ENCODE measurements at places on chromosomes 11 and 22. TPM values are rescaled to one million over a fixed set of nuclear protein-coding genes. Genes with fewer than 3 reads are reported as not detected.

Gene H19
- 102 TPM for polyA plus RNA-seq

GRCh38 chr11:96272529-96273222 is 70.3 kb downstream of the MAML2 start:
- H3K4me3 ChIP-seq, result no peak overlapping the region
- peak overlapping the region; percentile 48 for H3K27ac ChIP-seq
- H3K27me3 ChIP-seq, result no peaks in the 10 kb centered on the region
- no peak for DNase-seq
- no peaks in the 10 kb centered on the region for H3K36me3 ChIP-seq
- H3K4me1 ChIP-seq, result no peaks in the 10 kb centered on the region

DNA sequence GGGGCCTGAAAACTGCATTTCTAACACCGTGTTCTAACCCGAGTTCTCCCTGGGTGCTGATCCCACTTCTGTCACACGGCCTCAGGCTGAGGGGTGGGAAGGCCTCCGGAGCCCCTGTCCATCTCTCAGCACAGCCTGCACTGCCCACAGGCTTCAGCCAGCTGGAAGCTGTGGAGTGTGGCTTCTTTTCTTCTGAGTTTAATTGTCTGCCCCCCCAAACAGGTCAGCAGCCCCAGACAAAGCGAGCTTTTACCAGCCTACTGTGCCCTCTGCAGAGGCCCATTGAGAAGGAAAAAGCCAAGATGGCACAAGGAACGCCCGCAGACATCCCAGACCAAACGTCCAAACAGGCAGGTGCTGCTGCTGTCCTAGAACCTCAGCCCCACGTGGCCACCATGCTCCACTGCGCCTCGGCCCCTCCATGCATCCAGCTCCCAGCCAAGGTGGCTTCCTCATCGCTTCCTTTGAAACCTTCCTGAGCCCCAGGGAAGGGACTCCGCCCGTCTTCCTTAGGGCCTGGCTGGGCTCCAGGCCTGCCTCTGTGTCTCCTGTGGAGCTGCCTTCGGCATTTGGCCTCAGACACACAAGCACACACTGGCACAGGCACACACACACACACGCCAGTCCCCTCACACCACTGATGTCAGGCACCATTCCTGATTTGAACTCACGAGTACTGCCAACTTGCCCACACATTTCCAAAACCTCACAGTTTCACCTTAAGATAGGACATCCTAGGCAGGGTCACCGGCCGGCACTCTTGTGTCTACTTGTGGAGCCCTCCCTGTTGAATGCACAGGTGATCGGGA is 1.7 kb downstream of the MOB2 start:
- no peak overlapping the region for H3K4me3 ChIP-seq
- peaks cover 7% of the 10 kb centered on the region for H3K4me1 ChIP-seq
- no peak for DNase-seq
- H3K27me3 ChIP-seq, result no peaks in the 10 kb centered on the region
- H3K27ac ChIP-seq, result no peak overlapping the region
- H3K36me3 ChIP-seq, result peaks cover 7% of the 10 kb centered on the region

- no peaks in the 10 kb centered on the region for H3K27me3 ChIP-seq
- no peak overlapping the region for H3K4me3 ChIP-seq
- no peak overlapping the region for H3K27ac ChIP-seq
- no peaks in the 10 kb centered on the region for H3K36me3 ChIP-seq
Observed at GRCh38 chr22:39818094-39818493, 75.5 kb downstream of the ENTHD1 start.

Gene TYMP
- polyA plus RNA-seq, result 156 TPM

Gene APOBEC3B
- 9.2 TPM for polyA plus RNA-seq

GRCh38 chr11:36362902-36363301 is 66.8 kb downstream of the PRR5L start:
- H3K27me3 ChIP-seq, result peaks cover 5% of the 10 kb centered on the region
- peaks cover 27% of the 10 kb centered on the region for H3K4me1 ChIP-seq
- no peak overlapping the region for H3K4me3 ChIP-seq
- no peaks in the 10 kb centered on the region for H3K36me3 ChIP-seq

GRCh38 chr22:41739576-41739975 is 40.3 kb downstream of the MEI1 start:
- H3K27ac ChIP-seq, result no peak overlapping the region
- H3K4me1 ChIP-seq, result no peaks in the 10 kb centered on the region
- no peak for DNase-seq
- no peaks in the 10 kb centered on the region for H3K27me3 ChIP-seq
- no peak overlapping the region for H3K4me3 ChIP-seq
- no peaks in the 10 kb centered on the region for H3K36me3 ChIP-seq

GRCh38 chr22:42114721-42115120 is 15.9 kb downstream of the CYP2D6 start:
- H3K27ac ChIP-seq, result no peak overlapping the region
- no peaks in the 10 kb centered on the region for H3K36me3 ChIP-seq

- no peak for DNase-seq
- no peaks in the 10 kb centered on the region for H3K36me3 ChIP-seq
- H3K27ac ChIP-seq, result no peak overlapping the region
- H3K4me1 ChIP-seq, result no peaks in the 10 kb centered on the region
Observed at GRCh38 chr11:116970485-116971292, 127.5 kb downstream of the SIK3 start.

Gene XPNPEP3
- 7.1 TPM for polyA plus RNA-seq

- no peaks in the 10 kb centered on the region for H3K27me3 ChIP-seq
- H3K36me3 ChIP-seq, result no peaks in the 10 kb centered on the region
- DNase-seq, result no peak
- H3K27ac ChIP-seq, result no peak overlapping the region
Observed at GRCh38 chr11:47997063-47998053, 17.0 kb downstream of the PTPRJ start.

Gene DGAT2
- polyA plus RNA-seq, result 5.3 TPM

Gene HTR3A
- polyA plus RNA-seq, result 2.6 TPM

- no peak overlapping the region for H3K4me3 ChIP-seq
- H3K27me3 ChIP-seq, result peaks cover 57% of the 10 kb centered on the region
- DNase-seq, result no peak
- H3K36me3 ChIP-seq, result no peaks in the 10 kb centered on the region
- H3K27ac ChIP-seq, result no peak overlapping the region
Observed at GRCh38 chr11:101127197-101127698, 2.4 kb downstream of the PGR start.

DNA sequence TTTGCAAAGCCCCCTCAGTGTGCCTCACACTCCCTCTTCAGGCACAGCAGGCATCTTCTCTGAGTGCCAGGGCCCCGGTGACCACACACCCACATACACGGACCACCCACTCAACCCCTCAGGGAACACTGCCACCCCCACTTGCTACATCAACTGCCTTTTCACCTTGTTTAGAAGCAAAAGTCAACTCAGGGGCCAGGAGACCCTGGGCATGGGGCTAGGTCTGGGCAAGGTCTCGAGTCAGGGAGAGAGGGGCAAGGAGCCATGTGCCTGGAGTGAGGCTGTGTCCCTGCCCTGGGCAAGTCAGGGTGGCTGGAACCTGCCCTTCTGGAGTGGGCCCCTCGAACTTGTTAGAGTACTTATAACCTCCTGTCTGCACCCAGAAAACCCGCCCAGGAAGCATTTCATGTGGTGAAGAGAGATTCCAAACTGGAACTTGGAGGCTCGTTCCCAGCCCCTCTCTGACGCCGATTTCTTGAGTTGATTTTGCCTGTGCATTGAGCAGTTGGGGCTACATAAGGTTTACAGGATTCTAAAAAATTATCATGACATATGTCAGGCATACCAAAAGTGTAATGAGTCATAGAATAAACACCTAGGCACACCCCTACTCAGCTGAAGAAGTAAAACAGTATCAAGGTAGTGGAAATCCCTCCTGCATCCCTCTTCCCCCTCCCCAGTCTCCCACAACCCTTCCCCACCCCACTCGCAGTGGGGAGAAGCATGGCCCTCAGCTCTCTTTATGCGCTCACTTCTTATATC is 74.3 kb downstream of the MYEOV start:
- no peaks in the 10 kb centered on the region for H3K27me3 ChIP-seq
- no peak overlapping the region for H3K27ac ChIP-seq
- H3K4me3 ChIP-seq, result no peak overlapping the region
- no peak for DNase-seq

- no peak overlapping the region for H3K4me3 ChIP-seq
- H3K27ac ChIP-seq, result no peak overlapping the region
- H3K36me3 ChIP-seq, result no peaks in the 10 kb centered on the region
- DNase-seq, result no peak
- no peaks in the 10 kb centered on the region for H3K27me3 ChIP-seq
Observed at GRCh38 chr11:104652996-104653395, 245.3 kb downstream of the CASP12 start.

- H3K4me3 ChIP-seq, result no peak overlapping the region
- no peaks in the 10 kb centered on the region for H3K27me3 ChIP-seq
- DNase-seq, result no peak
- no peaks in the 10 kb centered on the region for H3K4me1 ChIP-seq
Observed at GRCh38 chr22:44272401-44272771, 40.4 kb downstream of the SHISAL1 start.

Gene WBP2NL
- 2.2 TPM for polyA plus RNA-seq

DNA sequence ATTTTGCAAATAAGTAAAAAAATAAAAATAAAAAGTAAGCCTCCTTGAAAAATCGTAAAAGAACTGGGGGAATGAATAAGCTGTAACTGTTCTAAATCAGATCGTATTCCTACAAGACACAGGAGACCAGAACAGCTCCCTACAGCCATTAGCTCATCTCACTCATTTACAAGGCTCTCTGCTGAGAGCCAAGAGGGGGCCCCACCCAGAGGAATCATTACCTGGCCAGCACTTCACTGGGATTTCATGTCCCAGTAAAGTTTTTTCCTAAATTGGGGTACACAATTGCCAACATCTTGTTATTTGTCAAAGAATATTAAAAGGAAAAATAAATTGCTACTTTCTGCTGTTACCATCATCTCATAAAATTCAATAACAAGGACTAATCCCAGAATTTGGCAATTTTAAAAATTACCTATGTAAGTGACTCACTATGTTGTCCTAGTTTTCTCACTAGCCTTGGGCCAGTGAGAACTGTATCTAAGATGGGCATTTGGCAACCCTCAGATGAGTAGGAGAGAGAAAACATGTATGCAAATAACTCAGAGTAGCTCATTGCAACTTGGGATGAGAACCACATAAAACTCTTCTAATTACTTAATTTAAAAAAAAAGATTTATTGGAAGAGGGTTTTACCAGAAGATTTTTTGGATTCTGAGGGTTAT is 18.4 kb upstream of the SMTN start:
- no peaks in the 10 kb centered on the region for H3K36me3 ChIP-seq
- H3K4me1 ChIP-seq, result no peaks in the 10 kb centered on the region
- no peak overlapping the region for H3K4me3 ChIP-seq

GRCh38 chr11:60221181-60221580 is 21.8 kb downstream of the MS4A4E start:
- H3K27me3 ChIP-seq, result no peaks in the 10 kb centered on the region
- DNase-seq, result no peak
- no peaks in the 10 kb centered on the region for H3K36me3 ChIP-seq
- no peak overlapping the region for H3K27ac ChIP-seq
- no peak overlapping the region for H3K4me3 ChIP-seq
- H3K4me1 ChIP-seq, result no peaks in the 10 kb centered on the region

- H3K27ac ChIP-seq, result no peak overlapping the region
- H3K36me3 ChIP-seq, result no peaks in the 10 kb centered on the region
- H3K4me3 ChIP-seq, result no peak overlapping the region
- H3K27me3 ChIP-seq, result peaks cover under 1% of the 10 kb centered on the region
Observed at GRCh38 chr11:60944490-60945294, 7.3 kb downstream of the SLC15A3 start.

- no peak overlapping the region for H3K4me3 ChIP-seq
- H3K36me3 ChIP-seq, result no peaks in the 10 kb centered on the region
- peaks cover 45% of the 10 kb centered on the region for H3K27me3 ChIP-seq
- no peak overlapping the region for H3K27ac ChIP-seq
Observed at GRCh38 chr22:30502153-30502552, 3.3 kb downstream of the SEC14L4 start.

- DNase-seq, result peak; percentile 68
- no peak overlapping the region for H3K4me3 ChIP-seq
- peaks cover 87% of the 10 kb centered on the region for H3K36me3 ChIP-seq
- no peaks in the 10 kb centered on the region for H3K27me3 ChIP-seq
- no peaks in the 10 kb centered on the region for H3K4me1 ChIP-seq
- H3K27ac ChIP-seq, result no peak overlapping the region
Observed at GRCh38 chr11:63906585-63906984, 10.4 kb downstream of the RCOR2 start.

DNA sequence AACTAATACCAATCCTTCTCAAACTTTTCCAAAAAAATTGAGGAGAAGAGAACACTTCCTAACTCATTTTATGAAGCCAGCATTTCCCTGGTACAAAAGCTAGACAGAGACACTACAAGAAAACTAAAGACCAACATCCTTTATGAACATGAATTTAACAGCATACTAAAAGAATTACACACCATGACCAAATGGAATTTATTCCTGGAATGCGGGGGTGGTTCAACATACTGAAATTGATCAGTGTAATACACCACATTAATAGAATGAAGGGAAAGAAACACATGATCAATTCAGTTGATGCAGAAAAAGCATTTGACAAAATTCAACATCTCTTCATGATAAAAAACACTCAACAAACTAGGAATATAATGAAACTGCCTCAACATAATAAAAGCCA is 148.1 kb downstream of the WNT7B start:
- no peak overlapping the region for H3K27ac ChIP-seq
- H3K4me3 ChIP-seq, result no peak overlapping the region
- DNase-seq, result no peak

DNA sequence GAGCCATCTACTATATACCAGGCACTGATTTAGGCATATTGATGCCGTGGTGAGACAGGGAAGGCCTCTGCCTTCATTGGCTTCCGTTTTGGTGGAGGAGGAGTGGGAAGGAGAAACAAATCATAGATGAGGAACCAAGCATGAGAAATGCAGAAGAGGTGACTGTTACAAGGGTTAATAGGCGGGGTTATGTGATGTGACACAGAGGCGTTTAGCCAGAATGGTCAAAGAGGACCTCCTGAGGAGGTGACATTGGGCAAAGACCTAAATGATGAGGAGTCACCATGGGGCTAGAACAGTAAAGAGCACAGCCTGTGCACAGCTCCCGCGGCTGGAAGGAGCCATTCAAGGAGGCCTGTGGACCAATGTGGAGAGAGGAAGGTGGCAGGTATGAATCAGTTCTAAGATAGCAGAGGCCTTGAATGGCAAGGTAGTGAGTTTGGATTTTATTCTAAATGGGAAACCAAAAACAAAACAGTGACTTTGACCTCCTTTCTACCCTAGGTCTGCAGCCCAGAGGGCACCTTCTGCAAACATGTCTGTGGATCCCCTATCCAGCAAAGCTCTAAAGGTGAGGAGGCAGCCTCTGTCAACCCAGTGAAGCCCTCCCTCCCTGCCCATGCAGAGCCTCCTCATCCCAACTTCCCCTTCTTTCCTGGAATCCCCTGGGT is 11.7 kb downstream of the MAFF start:
- DNase-seq, result no peak
- H3K4me1 ChIP-seq, result peaks cover 3% of the 10 kb centered on the region
- no peak overlapping the region for H3K4me3 ChIP-seq
- H3K27ac ChIP-seq, result no peak overlapping the region

Gene DEFB131B
- polyA plus RNA-seq, result not detected

- H3K4me1 ChIP-seq, result no peaks in the 10 kb centered on the region
- no peaks in the 10 kb centered on the region for H3K36me3 ChIP-seq
- H3K4me3 ChIP-seq, result no peak overlapping the region
- no peak overlapping the region for H3K27ac ChIP-seq
Observed at GRCh38 chr11:62026739-62027370, 59.4 kb upstream of the FTH1 start.

Gene HIRA
- polyA plus RNA-seq, result 15.9 TPM

Gene GRAMD1B
- polyA plus RNA-seq, result 4.8 TPM

Gene EIF4ENIF1
- polyA plus RNA-seq, result 12.1 TPM

- H3K27me3 ChIP-seq, result no peaks in the 10 kb centered on the region
- no peaks in the 10 kb centered on the region for H3K36me3 ChIP-seq
Observed at GRCh38 chr11:17631702-17632365, 84.8 kb downstream of the OTOG start.

GRCh38 chr11:20824773-20825172 is 155.4 kb downstream of the NELL1 start:
- no peak overlapping the region for H3K4me3 ChIP-seq
- H3K36me3 ChIP-seq, result no peaks in the 10 kb centered on the region
- H3K27ac ChIP-seq, result no peak overlapping the region
- no peaks in the 10 kb centered on the region for H3K27me3 ChIP-seq
- no peak for DNase-seq

Measured in thymus (tissue), 14 donors.